ENCODE measurements at places on chromosomes 5 and 9. TPM values are rescaled to one million over a fixed set of nuclear protein-coding genes. Genes with fewer than 3 reads are reported as not detected.

DNA sequence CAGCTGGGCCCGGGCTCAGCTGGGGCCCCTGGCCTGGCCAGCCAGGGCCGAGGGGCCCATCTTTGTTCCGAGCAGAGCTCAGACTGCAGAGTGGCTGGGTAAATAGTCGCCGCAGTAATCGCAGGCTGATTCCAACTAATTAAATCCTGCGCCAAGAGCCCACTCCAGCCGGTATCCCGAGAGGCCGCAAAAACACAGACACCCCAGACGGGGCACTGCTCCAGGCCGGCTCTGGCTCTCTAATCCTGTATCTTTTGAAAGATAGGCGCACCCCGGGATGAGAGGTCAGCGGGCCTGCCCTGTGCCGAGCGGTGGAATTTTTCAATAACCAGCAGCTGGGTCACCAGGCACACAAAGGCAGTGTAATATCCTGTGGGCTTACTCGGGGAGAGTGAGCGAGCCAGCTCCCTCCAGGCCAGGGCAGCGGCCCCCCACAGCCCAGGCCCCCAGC lies 57.7 kb downstream of the LMX1B start:
- no peak for DNase-seq

- DNase-seq = no peak
These were observed 19.8 kb downstream of the NACC2 start for GRCh38 chr9:136075134-136075841.

DNA sequence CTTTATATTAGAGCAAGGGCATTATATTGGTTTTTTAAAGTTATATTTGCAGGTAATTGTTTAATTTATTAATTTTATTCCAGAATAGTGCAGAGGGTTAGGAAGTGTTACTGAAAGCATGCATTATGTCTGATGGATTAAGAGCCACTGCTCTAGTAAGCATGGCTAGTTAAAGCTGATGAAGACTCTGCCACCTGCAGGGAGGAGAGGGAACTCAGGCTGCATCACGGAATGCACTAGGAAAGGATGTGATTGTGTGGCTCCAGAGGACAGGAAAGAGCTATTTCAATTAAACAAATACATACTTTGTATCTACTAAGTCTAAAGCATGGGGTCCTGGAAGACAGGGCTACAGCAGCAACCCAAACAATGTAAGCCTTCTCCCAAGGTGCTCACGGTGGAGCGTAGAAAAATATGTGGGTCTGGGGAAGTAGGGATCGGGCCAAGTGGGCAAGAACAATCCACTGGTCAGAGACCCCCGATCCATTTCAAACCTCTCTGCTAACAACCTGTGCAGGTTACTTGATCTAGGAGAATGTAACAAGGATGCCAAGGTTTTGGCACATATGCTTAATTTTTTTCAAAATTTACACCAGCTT lies 15.3 kb upstream of the GRXCR2 start:
- DNase-seq = peak; percentile 27

DNA sequence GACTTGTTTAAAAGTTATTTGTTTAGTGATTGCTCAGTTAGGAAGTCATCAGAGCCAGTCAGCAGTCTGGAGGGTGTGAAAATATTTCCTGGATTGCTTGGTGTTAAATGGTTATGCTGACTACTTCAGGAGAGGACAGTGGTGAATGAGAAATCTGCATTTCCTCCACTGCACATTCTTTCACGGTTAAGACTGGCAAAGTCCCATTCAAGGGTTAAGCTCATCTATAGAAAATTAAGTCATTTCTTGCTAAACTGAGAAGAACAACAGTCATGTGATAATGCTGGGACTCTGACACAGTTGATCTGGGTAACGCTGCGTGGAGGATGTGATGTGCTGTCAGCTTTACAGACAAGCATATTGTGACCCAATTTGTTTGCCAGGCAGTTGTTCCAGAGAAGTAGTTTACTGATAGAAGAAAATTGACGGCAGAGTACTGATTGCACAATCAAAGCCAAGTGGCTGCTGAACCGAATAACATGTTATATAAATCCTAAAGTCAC lies 80.4 kb downstream of the GRAMD2B start:
- no peak for DNase-seq

DNA sequence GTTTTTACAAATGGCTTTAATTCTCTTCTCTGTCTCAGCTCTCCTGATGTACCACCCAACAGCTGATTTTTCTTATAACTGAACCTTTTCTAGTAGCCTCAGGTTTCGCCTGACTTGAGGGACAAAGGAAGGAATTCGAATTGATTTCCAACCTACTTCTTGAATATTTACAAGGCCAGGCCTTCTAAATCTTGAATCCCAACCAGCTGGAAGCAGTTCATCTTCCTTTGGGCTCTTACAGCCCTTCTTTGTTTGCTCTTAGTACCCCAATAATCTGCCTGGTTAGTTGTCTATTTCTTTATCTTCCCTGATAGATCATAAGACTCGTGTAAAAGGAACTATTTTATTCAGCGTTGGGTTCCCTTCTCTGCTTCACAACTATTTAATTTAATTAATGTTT lies 95.9 kb downstream of the NLN start:
- no peak for DNase-seq

- DNase-seq = peak; percentile 45
These were observed 4.0 kb upstream of the NIPSNAP3A start for GRCh38 chr9:104743376-104743985.

DNA sequence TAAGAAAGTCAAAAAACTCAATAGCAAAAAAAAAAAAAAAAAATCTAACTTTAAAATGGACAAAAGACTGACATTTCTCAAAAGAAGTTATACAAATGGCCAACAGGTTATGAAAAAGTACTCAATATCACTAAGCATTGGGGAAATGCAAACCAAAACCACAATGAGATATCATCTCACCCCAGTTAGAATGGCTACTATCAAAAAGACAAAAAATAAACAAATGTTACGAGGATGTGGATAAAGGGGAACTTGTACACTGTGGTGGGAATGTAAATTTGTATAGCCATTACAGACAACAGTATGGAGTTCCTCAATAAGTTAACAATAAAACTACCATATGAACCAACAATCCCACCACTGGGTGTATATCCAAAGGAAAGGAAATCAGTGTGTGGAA lies 37.2 kb downstream of the ENC1 start:
- no peak for DNase-seq

DNA sequence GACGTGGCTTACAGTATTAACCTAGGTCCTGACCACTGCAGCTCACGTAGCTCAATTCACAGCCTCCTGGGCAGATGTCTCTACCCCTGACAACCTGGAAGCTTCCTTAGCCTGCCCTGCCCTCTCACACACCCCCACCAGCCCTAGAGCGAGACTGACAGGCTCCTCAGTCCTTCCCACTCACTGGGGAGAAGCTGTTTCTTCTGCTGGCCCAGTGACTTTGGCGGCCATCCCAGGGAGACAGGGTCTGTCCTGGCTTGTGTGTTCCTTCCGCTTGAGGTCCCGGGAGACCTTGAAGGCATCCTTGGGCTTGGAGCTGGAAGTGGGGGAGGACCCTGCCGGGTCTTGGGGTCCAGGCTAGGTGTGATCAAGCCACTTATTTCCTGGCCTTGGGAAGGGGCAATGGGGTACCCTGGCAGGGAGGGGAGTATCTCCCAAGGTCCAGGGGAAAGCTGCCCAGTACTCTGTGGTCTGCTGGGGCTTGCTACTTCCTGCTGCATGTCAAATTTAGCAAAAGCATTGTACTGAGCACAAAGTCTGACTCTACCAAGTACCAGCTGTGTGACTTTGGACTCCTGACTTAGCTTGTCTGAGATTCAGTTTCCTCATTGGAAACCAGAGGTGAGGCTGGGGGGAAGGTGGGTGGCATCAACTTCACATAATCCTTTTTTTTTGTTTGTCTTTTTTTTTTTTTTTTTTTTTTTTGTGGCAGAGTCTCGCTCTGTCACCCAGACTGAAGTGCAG lies 1.9 kb downstream of the MIGA2 start:
- DNase-seq = no peak

- no peak for DNase-seq
These were observed 245.3 kb downstream of the SH3GL2 start for GRCh38 chr9:17824191-17824590.

DNA sequence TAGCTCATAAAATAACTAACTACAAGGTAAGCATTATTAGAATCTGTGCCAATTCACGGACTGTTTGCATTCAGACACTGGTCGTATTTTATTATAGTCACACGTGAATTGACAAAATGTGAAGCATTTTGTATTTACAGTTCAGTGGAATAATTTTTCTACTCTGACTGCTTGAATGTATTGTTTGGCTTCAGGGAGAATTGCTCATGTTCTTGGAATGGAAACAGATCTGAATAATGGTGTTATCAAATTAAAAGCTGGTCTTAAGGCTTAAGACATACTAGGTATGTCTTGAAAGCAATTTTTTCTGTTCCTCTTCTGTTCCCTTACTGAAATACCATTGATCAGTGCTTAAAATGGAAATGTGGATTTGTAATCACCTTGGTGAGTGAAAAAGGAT lies 543.7 kb upstream of the TLE4 start:
- DNase-seq = peak; percentile 57

GRCh38 chr9:128454991-128455390 lies 815 bp upstream of the ODF2 start:
- peak; percentile 18 for DNase-seq

DNA sequence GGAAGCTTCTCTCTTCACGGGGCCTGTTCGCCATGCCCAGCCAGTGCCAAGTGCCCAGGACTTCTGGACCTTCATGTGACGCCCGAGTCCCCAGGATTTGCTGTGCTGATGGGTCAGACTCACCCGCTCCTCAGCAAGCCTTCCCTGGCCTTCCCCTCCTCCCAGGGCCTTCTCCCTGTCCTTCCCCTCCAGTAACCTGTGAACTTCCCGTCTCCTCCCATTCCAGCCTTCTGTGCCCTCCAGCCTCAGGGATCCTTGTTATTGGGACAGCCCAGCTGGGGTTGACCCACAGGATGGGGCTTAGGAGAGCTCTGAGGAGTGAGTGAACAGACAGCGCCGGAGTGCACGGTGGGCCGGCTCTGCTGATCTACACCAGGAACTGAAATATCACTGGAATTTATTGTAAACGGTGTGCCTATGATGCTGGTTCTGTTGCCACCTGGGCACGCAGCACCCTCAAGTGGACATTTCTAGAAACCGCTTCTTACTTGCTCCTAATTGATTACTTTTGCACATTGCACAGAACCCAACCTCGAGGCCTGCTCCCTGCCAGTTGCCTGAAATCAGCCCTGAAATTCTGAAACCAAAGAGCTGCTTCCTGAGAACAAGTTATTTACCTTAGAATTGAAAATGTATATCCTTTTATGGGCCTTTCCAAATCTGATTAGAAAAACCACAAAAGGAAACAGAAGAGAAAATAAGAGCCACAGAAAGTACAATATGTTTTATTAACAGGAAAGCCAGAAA lies 1.5 kb downstream of the SPAAR start:
- peak; percentile 52 for DNase-seq

- DNase-seq = no peak
These were observed 144.9 kb downstream of the GOLPH3 start for GRCh38 chr5:32029261-32029660.

DNA sequence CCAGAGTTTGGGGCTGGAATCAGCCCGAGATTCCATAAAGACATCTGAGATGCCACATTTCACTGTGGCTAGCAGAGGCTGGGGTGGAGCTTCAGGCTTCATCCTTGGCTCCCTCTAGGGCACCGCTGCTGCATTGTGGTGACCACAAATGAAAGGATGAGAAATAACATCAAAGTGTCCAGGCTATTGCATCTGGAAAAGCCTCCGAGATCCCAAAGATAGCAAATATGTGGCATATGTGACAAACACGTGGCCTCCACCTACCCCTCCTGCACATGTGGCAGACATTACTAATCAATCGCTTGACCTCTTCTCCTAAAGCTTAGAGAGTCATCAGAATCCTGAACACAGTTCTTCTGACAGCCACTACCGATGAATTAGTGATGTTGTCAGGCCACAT lies 4.5 kb downstream of the SPARC start:
- DNase-seq = no peak

DNA sequence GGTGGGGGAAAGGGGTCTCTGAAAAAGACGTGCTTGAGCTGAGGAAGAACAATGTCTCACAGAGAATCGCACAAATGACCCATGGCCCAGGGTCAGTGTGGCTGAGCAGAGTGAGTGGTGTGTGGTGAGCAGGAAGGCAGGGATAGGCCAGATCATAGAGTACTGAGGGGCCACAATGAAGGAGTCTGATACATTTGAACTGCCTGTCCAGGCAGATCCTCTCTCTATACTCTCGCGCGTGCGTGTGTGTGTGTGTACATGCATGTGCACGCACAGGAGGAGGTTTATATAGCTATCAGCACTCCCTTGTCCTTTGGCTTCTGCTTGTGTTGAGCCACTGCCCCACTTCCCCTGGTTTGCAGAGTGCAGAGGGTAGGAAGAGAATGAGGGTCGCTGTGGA lies 294.0 kb downstream of the ZNF608 start:
- DNase-seq = no peak

DNA sequence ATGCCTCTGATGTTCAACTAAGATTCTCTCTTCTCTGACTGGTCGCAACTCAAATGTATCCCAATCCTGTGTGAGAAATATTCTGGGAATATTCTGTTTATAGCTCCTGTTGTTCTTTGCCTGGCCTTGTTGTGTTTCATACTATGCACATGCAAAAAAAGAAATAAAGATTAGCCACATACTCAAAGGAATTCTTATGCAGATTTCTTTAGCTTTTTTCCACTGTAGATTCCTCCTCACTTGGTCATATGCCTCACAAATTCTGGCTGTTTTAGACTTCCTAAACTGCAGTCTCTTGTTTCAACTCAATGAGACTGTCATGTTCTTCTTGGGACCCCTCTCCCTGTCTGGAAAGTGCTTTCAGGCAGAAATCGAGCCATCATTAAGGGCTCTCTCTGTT lies 217.5 kb upstream of the SH3GL2 start:
- DNase-seq = no peak

DNA sequence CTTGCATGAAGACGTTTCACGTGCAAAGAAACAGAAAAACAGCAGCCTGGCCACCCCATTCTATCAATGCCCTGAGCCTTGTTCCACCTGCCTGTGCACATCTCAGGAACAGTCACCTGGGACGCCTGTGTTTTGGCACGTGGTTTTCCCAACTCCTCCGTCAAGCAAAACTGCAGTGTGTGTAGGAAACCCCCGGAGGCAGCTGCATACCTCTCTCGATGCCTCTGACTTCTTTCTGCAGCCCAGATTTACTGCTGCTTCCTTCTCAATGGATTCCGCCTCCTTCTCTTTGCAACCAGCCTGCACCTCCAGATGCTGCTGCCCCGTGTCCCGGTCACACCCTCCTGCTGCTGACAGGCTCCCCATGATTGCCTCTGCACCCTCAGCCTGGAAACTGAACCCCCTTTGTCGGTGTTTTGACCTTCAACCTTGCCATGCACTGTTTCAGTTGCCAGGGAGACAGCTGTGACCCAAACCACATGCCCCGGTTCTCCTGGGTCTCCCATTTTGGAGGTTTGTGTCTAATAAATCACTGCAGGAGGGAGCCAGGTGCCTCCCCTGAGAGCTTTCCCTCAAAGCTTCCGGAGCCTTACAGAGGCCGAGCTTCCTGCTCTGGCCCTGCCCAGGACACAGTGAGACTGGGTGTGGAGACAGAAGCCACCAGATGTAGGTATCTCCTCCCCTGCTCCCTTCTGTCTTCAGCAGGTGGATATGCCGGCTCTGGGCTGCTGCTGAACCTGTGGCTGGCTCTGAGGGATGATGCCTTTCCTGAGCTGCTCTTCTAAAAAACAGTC lies 395.5 kb upstream of the IRX1 start:
- DNase-seq = no peak

ANKRD34B gene
- total RNA-seq = 3.4 TPM

IL9 gene
- total RNA-seq = not detected

TICAM2 gene
- total RNA-seq = not detected

CAVIN4 gene
- total RNA-seq = 0.74 TPM

CHMP5 gene
- total RNA-seq = 87.3 TPM

GDF9 gene
- total RNA-seq = 0.30 TPM

IFNA2 gene
- total RNA-seq = not detected

TMEFF1 gene
- 3.1 TPM for total RNA-seq

SLC2A8 gene
- total RNA-seq = 16.7 TPM

UNC5A gene
- total RNA-seq = 4.1 TPM

ACTBL2 gene
- 1.0 TPM for total RNA-seq

PTGES2 gene
- total RNA-seq = 93.5 TPM
